ENCODE measurements at places on chromosomes 1 and 21. TPM values are rescaled to one million over a fixed set of nuclear protein-coding genes. Genes with fewer than 3 reads are reported as not detected.
A peak's percentile ranks its signal among the peaks of the same experiment; 100 is the strongest.

The C1orf87 gene
- total RNA-seq = not detected

The AHCYL1 gene
- total RNA-seq = 71.3 TPM

DNA sequence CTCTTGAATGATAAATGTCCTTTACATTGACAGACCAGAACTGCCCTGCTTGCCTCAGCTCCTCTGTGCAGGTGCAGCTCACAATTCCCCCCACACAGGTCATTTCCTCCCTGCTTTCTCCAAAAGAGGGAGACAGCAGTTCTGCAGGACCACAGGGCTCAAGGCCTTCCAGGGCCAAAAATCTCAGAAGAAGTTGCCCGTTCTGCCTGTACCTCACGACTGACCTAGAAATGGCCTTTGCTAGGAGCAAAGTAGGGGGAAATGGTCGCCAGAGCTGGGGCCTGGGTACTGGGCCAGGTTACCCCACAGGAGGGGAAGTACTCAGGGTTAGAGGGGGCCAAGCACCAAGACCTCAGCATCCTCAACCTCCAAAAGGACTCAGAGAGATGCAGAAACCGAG, 11.1 kb downstream of the RNU1-2 start:
- H3K4me1 ChIP-seq = peaks cover 16% of the 10 kb centered on the region
- no peak overlapping the region for H3K4me3 ChIP-seq
- no peaks in the 10 kb centered on the region for H3K27me3 ChIP-seq
- H3K36me3 ChIP-seq = no peaks in the 10 kb centered on the region
- DNase-seq = no peak
- H3K27ac ChIP-seq = peak overlapping the region; percentile 91

The KIFAP3 gene
- total RNA-seq = 28.1 TPM

DNA sequence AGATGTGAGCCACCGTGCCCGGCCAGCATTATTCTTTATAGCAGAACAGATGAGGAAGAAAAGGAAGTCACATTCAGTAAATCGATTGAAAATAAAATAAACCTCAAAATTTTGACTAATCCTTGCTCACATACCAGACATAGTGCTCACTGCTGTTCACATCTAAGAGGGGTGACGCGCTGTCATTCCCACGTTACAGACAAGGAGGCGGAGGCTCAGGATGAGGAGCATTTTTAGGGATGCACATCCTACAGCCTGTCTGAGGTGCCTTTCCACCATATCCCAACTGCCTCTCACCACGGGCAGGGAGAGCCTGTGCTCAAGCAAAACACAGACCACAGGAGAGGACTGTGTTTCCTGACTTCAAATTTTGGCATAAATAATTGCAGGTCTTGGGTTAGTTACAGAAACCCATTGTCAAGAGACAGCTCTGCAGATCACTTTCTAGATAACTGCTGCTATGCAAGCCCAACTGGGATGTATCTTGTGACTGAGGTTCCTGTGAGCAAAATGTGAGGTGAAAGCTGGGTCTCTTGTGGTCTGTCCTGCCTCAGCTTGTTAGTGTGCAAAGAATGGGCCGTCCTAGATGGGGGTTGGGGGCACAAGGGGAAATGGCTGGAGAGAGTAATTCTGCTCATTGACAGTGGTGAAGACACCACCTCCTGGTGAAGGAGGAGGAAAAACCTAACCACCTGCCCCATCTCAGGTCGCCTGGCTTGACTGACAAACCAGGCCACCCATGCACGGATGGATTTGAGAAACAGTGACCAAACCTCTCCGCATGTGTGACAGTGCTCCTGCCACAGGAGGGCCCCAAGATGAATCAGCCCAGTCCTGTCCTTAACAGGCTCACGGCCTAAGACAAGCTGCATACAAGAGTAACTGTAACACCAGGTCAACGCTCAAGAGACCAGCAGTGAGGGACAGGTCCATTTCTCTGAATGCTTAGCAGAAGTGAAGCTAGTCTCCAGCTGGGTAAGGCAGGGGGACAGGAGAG, 8.2 kb downstream of the TNN start:
- H3K36me3 ChIP-seq = no peaks in the 10 kb centered on the region
- no peaks in the 10 kb centered on the region for H3K27me3 ChIP-seq
- peaks cover 19% of the 10 kb centered on the region for H3K4me1 ChIP-seq
- H3K4me3 ChIP-seq = no peak overlapping the region
- no peak overlapping the region for H3K27ac ChIP-seq
- DNase-seq = no peak

The CAMK1G gene
- 0.41 TPM for total RNA-seq

The IQCC gene
- total RNA-seq = 0.81 TPM

DNA sequence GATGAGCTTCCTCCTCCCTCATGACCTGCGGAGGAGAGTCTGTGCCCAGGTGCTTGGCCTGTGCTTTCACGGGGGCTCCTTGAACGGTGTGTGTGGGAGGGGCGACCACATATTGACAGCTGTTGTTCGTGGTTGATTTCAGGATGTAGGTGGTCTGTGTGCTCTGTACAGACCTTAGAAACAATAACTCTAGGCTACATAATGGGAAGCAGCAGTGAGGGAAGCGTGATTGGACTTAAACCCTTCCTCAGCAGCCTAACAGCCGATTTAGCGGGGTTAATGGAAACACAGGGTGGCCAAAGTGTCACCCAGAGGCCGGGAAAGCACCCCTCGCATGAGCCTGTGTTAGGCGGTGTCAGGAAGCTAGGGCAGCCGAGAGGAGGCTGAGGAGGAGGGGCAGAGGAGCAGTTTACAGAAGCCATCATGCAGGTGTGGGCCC, 56.0 kb downstream of the TBCE start:
- no peaks in the 10 kb centered on the region for H3K27me3 ChIP-seq
- no peaks in the 10 kb centered on the region for H3K4me1 ChIP-seq
- DNase-seq = no peak
- peaks cover 5% of the 10 kb centered on the region for H3K36me3 ChIP-seq
- no peak overlapping the region for H3K27ac ChIP-seq
- no peak overlapping the region for H3K4me3 ChIP-seq

The NPR1 gene
- 36.2 TPM for total RNA-seq

DNA sequence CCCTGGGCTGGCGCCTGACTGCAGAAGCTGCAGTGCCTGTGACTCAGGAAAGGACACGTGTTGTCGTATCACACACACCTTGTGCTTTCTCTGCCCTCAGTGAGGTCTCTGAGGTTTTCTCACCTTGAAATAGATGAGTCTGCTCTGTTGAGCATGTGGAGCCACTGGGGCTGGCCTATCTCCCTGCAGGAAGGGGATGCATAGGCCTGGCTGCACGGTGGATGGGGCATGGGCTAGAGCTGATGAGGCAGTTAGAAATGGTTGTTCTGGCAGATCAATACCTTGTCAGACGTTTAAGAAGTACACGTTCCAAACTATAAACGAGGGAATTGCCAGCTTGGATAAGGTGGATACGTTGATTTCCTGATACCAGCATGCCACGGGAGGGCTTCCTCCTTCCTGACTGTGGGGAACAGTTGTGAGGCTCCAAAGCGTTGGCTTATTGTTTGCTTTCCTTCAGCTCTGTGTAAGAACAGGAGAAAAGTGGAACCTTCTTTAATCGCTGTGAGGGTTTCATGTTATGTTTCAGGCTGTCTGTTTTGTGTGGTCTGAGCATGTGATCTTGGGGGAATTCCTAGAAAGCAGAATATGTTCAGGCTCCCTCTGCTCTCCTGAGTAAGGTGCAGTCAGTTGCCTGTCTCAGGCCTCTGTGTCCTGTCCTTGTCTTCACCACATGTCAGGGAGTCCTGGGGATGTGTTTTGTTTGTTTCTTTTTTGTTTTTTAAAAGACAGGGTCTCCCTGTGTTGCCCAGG, 44.8 kb downstream of the PCNT start:
- H3K27ac ChIP-seq = no peak overlapping the region
- H3K4me3 ChIP-seq = no peak overlapping the region
- no peak for DNase-seq
- no peaks in the 10 kb centered on the region for H3K27me3 ChIP-seq
- H3K36me3 ChIP-seq = peaks cover 40% of the 10 kb centered on the region
- H3K4me1 ChIP-seq = no peaks in the 10 kb centered on the region

The FAM72D gene
- not detected for total RNA-seq

- H3K27ac ChIP-seq = peak overlapping the region; percentile 74
- H3K4me3 ChIP-seq = no peak overlapping the region
- peaks cover 24% of the 10 kb centered on the region for H3K4me1 ChIP-seq
- peak; percentile 67 for DNase-seq
Measured at GRCh38 chr1:32249831-32250525, 1.1 kb upstream of the LCK start.

- peak; percentile 82 for DNase-seq
- no peak overlapping the region for H3K4me3 ChIP-seq
- H3K4me1 ChIP-seq = no peaks in the 10 kb centered on the region
- H3K27ac ChIP-seq = peak overlapping the region; percentile 59
Measured at GRCh38 chr1:8239039-8239305, 78.9 kb upstream of the SLC45A1 start.

The SYCP1 gene
- not detected for total RNA-seq

DNA sequence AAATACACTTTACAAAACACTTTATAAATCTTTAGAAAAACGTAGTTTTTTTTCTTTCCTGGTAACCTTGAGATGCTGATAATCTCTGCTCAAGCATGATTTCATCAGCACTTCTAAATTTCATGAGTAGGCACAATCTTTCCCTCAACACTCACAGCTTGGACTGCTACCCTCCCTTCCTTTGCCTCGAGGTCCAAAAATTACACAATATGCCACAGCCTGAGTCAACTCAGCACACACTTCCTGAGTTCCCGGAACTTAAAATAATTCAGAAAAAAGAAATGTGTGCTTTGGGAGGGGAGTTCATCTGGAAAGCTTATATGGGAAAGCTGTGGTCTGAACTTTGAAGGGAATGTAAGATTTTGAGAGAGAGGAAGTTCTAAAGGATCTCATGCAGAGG, 5.9 kb downstream of the CLCA2 start:
- no peaks in the 10 kb centered on the region for H3K4me1 ChIP-seq
- peak overlapping the region; percentile 56 for H3K27ac ChIP-seq
- peak; percentile 76 for DNase-seq
- H3K27me3 ChIP-seq = no peaks in the 10 kb centered on the region
- H3K4me3 ChIP-seq = no peak overlapping the region

GRCh38 chr1:29626726-29627125, 390.4 kb downstream of the PTPRU start:
- H3K27ac ChIP-seq = no peak overlapping the region
- no peaks in the 10 kb centered on the region for H3K4me1 ChIP-seq

- H3K4me3 ChIP-seq = no peak overlapping the region
- H3K36me3 ChIP-seq = peaks cover 9% of the 10 kb centered on the region
- H3K4me1 ChIP-seq = no peaks in the 10 kb centered on the region
- H3K27ac ChIP-seq = peak overlapping the region; percentile 34
- DNase-seq = no peak
Measured at GRCh38 chr1:32215629-32216480, 6.3 kb downstream of the TMEM234 start.

- no peak for DNase-seq
- no peak overlapping the region for H3K27ac ChIP-seq
- no peaks in the 10 kb centered on the region for H3K36me3 ChIP-seq
- no peaks in the 10 kb centered on the region for H3K4me1 ChIP-seq
- H3K27me3 ChIP-seq = no peaks in the 10 kb centered on the region
Measured at GRCh38 chr1:239155466-239156091, 230.8 kb upstream of the CHRM3 start.

GRCh38 chr21:32868631-32869454, 97.3 kb upstream of the PAXBP1 start:
- no peaks in the 10 kb centered on the region for H3K4me1 ChIP-seq
- H3K27me3 ChIP-seq = no peaks in the 10 kb centered on the region
- no peak for DNase-seq
- no peak overlapping the region for H3K27ac ChIP-seq
- H3K36me3 ChIP-seq = no peaks in the 10 kb centered on the region

DNA sequence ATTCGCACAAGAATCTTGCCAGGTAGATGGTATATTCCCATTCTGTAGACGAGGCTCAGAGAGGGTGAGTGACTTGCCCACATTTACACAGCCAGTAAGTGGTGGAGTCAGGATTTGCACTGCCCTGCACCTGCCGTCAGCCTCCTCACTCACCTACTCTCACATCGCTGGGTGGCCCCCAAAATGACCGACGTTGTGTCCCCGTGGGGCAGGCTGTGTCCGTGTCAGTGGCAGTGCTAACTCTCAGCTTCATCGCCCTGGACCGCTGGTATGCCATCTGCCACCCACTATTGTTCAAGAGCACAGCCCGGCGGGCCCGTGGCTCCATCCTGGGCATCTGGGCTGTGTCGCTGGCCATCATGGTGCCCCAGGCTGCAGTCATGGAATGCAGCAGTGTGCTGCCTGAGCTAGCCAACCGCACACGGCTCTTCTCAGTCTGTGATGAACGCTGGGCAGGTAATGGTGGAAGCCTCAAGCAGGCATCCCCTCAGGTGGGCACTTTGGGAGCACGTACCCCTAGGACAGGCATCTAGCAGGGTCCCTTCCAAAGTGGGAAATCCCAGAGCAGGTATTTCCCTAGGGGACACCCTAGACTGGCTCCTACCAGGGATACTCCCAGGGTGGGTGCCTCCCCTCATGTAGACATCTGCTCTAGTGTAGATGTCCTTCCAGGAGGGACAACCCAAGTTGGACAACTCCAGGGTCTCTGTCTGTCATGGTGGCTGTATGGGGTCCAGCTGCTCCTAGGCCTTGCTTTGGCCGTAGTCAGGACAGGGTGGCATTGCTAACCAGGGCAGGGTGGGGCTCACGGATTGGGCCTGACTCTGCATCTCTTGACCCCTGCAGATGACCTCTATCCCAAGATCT, 3.4 kb downstream of the HCRTR1 start:
- no peaks in the 10 kb centered on the region for H3K36me3 ChIP-seq
- no peak overlapping the region for H3K4me3 ChIP-seq
- DNase-seq = no peak
- no peak overlapping the region for H3K27ac ChIP-seq
- H3K27me3 ChIP-seq = peaks cover 10% of the 10 kb centered on the region

- H3K4me3 ChIP-seq = no peak overlapping the region
- H3K27me3 ChIP-seq = no peaks in the 10 kb centered on the region
- no peaks in the 10 kb centered on the region for H3K4me1 ChIP-seq
- no peak for DNase-seq
- H3K27ac ChIP-seq = no peak overlapping the region
Measured at GRCh38 chr1:240652549-240652948, 40.6 kb upstream of the GREM2 start.

DNA sequence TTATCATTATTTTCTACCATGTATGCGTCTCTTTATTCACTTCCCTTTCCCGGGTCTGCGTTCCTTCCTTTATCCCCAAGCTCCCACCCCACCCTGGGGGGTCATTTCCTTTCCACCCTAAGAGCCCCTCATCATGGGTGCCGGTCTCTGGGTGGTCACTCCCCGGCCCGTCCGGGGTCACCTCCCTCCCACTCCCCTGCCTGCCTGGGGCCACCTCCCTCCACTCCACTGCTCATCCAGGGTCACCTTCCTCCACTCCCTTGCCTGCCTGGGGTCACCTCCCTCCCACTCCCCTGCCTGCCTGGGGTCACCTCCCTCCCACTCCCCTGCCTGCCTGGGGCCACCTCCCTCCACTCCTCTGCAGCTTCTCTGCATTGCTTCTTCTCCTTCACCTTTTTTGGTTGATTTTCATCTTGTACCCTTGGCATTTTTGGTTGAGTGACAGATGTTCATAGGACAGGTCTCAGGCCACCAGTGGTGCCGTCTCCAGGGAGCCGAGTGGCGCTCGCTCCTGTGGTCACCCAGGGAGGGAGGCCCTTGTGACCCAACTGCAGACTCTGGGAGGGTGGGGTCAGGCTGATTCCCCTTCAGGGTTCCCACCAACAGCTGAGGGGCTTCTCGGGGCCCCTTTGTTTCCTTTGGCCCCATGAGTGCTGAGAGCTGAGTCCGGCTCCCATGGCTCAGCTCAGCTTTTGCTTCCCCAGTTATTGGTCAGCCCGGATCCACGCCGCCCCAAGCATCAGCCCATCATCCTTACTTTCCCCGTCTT, 48.6 kb upstream of the PCBP3 start:
- no peak overlapping the region for H3K27ac ChIP-seq
- no peaks in the 10 kb centered on the region for H3K4me1 ChIP-seq
- no peaks in the 10 kb centered on the region for H3K27me3 ChIP-seq
- H3K4me3 ChIP-seq = no peak overlapping the region
- H3K36me3 ChIP-seq = no peaks in the 10 kb centered on the region

The DDX59 gene
- 24.0 TPM for total RNA-seq

The HEATR1 gene
- total RNA-seq = 22.1 TPM

The COL11A1 gene
- 1.2 TPM for total RNA-seq

The ARHGAP30 gene
- total RNA-seq = 4.4 TPM
